Panc1 (cell line): ENCODE measurements at places on chromosomes 2 and 18.

- no peak for DNase-seq
Measured at GRCh38 chr2:40113272-40113968, 334.4 kb upstream of the THUMPD2 start.

DNA sequence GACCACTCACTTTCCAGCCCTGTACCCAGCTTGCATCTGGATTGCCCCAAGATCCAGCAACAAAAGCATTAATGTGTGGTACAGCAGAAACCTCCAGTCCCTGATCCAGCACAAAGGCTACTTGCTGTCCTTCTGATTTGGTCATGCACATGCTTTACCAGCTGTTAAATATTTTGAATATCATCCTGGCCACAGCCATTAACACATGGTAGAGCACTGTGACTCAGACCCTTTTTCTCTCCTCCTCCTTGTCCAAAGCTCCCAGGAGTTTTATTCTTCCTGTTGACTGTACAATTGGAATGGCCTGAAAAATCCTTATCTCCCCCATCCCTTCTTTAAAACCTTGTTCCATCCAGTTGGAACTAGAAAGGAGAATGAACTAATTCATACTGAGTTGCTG is 419.7 kb upstream of the TNP1 start:
- DNase-seq: no peak

DNA sequence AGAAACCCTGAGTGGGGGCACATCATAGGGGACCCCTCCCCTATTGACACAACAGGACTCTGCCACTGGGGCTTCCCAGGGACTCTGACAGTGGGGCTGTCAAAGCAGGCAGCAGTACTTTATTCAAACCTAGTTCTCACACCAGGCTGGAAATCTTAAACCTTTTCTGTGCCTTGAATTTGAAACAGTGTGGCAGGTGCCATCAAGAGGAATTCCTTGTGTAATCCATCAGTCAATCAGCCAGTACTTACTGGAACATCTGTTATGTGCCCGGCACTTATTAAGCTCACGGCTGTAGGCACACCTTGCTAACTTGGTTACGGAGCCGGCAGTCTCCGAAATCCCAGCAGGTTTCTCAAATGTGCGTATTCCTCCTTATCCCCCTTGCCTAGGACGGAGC is 12.0 kb downstream of the GLI2 start:
- DNase-seq: no peak

GRCh38 chr2:110834134-110834827 is 101.9 kb downstream of the ACOXL start:
- no peak for DNase-seq

DNA sequence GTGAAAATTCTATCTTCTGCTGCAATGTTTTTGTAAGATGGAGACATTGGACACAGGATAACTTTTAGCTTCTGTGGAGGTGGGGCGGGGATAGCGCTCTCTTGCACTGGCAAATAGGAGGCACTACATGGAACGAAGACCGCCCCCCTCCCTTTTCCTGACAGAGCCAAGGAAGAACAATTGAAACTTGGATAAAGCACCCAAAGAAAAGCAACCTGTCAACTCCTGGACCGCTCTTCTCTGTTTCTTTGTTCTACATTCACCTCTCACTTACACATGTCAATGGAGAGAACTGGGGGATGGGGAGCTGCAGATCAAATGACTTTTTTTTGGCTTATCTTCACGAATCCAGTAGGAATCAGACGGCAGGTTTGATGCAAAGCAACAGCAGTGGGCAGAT is 126.3 kb upstream of the CHAC2 start:
- DNase-seq: no peak

DNA sequence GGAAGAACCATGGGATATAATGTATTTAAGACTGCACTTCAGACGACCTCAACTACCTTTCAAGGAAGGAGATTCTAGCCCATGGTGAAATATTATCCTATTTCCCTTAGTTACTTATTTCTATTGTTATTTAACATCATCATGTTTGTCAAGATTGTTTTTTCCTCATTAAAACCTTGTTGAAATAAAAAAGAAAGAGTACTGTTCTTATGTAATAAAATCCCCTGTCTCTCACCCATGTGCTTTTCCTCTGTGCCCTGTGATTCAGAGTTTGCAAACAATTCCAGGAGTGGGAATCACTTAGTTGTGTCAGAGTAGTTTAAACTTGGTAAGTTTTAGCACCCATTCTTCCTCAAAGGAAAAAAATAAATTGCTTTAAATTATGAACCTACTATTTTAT is 43.6 kb downstream of the ERBB4 start:
- no peak for DNase-seq
